Kidney epithelial cell (primary cell): ENCODE measurements at places on chromosomes 6 and 20.

DNA sequence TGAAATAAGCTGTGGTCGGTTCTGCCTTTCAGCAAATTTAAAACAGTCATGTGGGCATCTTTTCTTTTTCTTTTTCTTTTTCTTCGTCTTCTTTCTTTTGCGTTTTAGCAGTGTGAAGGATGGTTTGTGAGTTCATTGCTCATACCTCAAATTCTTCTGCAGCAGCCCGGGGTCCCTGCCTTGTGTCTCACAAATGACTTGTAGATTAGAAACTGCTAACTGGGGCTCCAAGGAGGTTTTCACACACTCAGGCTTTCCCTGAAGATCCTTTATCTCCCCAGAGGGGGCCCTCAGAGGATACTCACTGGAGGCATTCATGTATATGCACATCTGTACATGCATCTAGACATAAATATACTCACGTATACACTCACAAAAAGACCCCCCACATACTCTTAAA lies 1.7 kb downstream of the SMOC2 start:
- DNase-seq, result no peak

DNA sequence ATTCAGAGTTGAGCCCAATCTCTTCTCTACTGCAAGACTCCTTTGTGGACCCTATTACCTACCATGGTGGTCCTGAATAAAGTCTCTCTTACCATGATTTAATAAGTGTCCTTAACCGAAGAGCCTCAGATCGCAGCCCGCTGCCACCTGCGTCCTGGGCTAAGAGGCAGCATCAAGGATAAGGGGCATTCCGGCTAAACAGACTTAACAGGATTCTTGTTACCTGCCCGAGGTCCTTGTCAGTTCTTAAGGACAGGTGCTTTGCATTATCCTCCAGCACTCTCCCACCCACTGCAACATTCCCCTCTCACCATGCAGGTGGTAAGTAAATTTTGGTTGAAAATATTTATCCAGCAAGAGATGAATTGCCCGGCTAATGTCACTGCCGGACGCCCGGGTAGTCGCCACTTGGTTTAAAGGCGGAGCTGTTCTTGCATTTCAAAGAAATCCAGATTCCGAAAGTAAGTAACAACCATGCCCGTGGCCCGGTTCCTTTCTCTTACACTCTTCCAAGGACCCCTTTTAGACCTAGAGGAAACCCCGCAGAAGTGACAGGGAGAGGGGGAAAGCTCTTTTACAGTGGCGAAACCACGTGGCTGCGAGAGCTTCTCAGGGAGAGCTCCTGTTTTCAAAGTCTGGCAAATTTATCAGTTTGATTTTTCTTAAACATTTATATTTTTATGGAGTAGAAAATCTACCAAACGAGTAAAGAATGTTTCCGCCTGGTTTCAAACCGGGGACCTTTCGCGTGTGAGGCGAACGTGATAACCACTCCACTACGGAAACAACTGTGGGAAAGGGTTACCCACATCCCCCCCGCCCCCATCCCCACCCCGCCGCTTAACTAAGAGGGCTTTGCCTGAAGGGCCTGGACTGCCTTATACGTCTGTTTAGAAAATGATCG lies 41.9 kb upstream of the PRSS16 start:
- DNase-seq, result no peak

DNA sequence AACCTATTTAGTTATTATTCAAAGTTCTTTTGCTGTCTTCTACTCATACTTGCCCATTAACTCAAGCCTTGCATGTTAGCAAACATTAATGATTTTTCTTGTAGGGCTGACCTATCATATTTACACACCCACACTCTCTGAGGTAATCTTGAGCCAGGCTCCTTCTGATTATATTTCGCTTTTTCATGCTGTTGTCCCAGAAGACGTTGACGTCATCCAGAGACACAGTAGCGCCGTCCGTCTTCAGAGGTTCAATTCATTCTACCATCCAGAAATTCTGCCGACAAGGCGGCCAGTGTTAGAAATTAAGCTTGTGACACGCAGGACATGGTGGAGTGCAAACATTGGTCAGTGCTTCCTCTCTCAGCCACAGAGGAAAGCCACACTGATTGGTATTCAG lies 584.7 kb downstream of the BMP2 start:
- DNase-seq, result no peak

DNA sequence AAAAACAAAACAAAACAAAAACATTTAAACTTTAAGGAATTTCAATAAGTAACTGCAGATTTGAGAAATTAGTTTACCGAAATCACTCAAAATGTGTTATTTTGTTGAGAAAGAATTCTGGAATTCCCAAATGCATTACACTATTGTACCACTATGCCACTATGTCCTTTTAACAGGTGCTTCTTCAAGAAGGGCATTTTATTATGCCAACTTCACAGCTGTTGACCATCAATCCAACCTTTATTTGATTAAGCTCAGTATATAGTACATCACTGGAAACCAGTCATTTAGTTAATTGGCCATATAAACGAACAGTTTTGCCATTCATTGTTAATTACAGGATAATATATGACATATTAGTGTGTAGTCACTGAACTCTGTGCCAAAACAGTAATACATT lies 221.7 kb downstream of the ARHGAP18 start:
- no peak for DNase-seq

DNA sequence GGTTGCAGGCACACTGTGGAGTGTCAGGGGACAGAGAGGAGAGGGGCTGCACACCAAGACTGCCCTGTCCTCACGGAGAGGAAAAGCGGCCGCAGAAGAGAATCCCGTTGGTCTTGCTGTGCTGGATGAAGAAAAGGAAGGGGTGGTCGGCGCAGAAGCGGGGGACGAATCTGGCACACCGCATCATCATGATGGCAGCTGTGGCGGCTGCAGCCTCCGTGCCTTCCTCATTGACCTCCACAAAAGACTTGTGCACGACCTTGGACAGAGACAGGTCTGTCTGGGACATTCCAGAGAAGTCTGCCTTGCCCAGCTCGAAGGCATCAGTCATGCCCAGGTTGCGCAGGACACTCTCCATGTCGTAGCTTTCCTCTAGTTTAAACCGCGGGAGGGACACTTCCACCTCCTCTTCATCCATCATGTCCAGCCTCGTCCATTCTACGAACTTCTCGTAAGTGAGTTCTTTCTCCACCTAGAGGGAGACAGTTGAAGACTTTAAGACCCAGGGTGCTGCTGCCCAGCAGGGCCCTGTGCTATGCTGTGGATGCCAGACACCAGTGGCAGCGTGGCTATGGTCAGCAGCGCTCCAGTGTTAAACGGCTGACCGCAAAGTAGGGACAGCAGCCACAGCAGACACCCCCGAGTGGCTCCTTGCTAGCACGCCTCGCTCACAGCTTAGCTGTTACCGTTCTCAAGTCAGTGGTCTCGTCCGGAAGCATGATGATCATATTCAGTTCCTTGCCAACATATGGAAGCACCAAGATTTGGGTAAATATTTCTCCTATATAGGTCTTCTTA lies 22.9 kb downstream of the SERPINB6 start:
- no peak for DNase-seq

GRCh38 chr6:109979033-109979921 lies 1.2 kb downstream of the GPR6 start:
- no peak for DNase-seq

DNA sequence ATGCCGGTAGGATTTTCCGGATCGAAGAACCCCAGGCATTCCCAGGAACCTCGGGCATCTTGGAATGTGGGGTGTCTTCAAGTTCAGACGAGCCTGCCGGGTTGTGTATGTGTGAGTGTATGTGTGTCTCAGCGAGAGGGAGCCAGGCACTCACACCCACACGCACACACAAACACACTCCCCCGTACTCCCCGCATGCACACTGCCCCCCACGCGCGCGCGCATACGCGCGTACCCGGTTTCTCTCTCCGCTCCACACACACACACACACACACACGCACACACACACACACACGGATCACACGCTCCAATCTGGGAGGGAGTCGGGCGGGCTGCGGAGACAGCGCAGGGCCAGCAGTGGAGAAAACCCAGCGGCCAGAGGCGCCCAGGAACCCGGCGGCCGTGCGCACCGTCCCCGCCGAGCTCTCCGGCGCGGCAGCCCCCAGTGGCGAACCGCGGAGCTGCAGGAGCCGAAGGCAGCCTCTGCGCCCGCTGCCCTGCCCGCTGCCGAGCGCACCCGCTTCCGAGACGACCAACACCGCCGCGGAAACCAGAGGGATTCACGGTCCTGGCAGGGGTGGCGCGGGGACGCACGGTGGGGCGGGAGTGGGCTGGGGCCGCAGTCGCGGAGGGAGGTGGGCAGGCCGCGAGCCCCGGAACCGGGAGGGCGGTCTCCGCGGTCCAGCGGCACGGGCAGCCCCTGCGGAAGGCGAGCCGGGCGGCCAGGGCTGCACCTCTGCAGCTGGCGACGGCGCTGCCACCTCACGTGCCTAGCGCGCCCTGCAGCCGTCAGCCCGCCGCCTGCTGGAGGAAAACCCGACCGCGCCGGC lies at the start of gene LRFN2:
LRFN2 (minus strand) TSS at position 125 of the 830 bp plus-strand sequence.
- DNase-seq, result no peak

- no peak for DNase-seq
These were observed 4.9 kb upstream of the CDSN start for GRCh38 chr6:31125162-31125561.

GRCh38 chr20:32521780-32522525 lies 63.2 kb downstream of the NOL4L start:
- DNase-seq, result no peak
